T-helper 17 cell (primary cell): ENCODE measurements at places on chromosomes 5 and 9.
A peak's percentile ranks its signal among the peaks of the same experiment; 100 is the strongest.

GRCh38 chr5:144972317-144972716 lies 801.6 kb downstream of the KCTD16 start:
- no peak for DNase-seq

DNA sequence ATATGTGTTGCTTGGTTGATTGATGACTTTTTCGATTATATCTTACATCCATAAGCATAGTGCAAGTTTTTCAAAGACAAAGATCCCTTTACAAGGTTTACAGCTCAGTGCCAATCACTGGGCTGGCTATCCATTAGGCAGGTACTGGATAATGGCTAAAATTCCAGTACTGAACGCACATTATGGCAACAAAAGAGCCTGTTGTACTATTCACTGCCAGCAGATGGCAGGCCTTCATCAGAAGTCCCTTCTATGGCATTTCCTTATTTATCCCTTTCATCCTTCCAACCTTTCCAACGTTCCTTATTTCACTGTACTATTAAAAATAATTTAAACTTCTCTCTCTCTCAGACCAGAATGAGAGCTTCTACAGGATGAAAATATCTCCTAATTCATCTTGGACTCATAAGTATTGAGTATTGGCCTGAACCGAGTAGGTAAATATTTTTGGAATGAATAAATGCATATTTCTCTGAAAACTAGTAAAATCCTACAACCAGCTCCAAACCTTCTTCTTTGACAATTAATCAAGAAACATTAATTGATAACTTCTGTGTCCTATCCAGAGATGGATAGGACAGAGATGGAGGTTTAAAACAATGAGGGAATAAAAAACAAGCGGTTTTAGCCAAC lies 6.7 kb upstream of the WNT8A start:
- DNase-seq: peak; percentile 29

- no peak for DNase-seq
Measured at GRCh38 chr5:65769539-65769938, 47.5 kb downstream of the NLN start.

GRCh38 chr9:86614871-86615849 lies 260.9 kb upstream of the TUT7 start:
- no peak for DNase-seq

- DNase-seq: no peak
Measured at GRCh38 chr9:128634651-128635262, 21.9 kb downstream of the DYNC2I2 start.

DNA sequence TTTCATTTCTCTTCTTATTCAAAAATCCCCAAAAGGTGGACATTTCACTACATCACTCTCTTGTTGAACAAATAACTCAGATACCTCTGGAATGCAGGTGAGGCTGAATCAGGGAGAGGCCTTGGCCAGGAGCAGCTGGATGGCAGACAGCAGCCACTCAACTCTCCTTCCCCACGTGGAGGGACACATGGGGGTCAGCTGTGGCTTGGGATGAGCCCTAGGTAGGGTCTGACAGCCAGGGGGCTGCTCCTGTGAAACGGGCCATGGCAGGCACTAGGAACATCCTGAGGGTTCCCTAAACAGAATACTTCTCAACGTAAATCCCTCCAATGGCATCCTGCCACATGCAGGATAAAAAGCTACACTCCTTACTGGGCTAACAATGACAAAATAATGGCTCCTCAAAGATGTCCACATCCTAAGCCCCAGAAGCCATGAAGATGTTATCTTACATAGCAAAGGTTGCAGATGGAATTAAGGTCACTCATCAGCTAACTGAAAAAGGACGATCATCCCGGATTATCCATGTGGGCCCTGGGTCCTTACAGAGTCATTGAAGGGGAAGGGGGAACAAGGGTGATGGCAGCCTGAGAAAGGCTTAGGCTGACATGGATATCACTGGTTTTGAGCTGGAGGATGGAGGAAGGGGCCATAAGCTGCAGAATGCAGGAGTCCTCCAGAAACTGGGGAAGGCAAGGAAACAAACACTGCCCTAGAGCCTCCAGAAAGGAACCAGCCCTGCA lies 31.4 kb upstream of the S1PR3 start:
- no peak for DNase-seq

DNA sequence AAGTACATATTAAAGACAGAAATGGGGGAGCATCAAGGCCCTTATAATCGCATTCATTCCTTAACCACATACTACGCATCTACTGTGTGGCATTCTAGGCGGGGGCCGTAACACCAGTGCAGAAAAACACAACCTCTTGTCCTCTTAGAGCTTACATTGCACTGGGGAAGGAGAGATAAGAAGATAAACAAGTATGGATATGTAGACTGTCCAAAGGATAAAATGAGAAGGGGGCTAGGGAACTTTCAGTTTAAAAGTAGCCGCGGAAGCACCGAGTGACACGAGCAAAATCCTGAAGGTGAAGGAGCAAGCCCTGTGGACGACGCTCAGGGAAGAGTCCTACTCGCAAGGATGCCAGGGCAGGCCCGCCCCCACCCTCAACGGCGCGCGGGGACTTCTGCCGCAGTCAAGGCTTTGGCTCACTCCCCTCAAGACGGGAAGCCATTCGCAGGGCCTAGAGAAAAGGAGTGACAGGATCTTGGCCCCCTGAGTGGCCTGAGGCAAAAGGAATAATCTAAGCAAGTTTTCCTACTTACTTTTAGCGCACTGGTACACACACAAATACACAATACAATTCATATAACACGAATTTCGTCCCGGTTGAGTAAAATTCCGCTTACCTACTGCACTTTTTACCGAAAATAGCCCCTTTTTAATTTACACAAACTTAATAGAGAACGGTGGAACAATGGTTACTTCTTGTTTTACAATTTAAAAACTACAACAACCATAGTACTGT lies 1.3 kb upstream of the NIPBL start:
- DNase-seq: peak; percentile 47

- no peak for DNase-seq
Measured at GRCh38 chr5:61766141-61766540, 434.1 kb downstream of the ZSWIM6 start.

DNA sequence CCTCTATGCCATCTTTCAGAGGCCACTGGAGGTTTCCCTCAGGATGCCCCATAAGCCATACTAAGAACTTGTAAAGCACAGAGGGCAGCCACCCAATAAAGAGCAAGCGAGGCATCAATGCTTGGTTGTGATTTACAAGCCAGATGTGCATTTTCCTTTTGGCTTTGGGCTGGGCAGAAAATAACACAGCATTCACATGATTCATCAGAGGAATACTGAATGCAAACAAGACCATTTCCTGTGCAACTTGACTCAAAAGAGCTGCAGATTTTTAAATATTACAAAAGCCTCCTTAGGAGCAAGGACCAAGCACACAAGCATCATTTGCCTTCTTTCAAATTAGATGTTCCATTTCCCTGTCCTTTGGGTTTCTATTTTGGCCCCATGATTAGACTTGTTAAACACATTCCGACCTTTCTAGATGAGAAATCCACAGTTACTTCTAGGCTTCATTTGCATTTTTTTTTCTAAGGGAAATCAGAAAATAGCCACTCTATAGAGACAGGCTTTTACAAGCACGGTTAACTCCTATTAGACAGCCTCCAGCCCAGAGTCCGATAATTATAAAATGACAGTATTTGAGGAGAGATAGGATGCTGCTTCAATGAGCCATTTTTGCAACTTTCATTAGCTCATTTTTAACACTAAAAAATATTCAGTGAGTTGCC lies 207.8 kb downstream of the SEMA5A start:
- no peak for DNase-seq

- no peak for DNase-seq
Measured at GRCh38 chr5:142587354-142587965, 98.4 kb downstream of the FGF1 start.

DNA sequence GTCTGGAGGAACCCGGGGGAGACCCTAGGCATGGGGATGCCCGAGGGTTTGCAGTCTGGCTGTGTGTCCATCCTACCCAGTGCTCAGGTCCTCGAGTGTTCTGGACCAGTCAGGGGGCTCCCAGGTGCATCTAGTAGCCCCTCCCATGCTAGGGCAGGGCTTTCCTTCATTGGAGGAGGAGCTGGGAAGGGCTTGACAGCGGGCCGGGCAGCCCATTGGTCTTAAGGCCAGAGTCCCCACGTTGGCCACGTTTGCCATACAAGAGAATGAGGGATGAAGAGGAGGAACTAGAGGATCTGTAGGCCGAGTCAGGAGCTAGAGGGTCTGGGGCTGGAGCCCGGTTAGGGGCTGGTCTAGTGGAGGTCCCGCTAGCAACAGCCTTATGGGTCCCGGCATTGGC lies 37.3 kb upstream of the CTSV start:
- no peak for DNase-seq

- DNase-seq: no peak
Measured at GRCh38 chr9:28363151-28363562, 789.9 kb upstream of the C9orf72 start.

DNA sequence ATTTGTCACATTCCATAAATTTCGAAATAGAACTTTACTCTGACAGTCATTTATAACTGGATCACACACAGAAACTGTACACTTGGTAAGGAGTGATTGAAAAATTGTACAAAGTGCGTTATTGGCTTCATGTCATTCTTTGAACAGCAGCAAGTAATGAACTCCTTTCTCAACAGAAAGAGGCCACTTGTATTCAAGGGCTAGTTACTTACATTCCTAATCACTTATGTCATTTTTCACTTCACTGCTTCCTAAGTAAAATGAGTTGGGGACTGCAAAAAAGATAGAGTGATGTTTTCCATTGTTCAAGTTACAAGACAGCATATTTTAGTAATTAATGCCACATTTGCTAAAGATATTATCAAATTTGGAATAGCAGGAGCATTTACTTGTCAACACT lies 893.2 kb downstream of the DTWD2 start:
- no peak for DNase-seq

DNA sequence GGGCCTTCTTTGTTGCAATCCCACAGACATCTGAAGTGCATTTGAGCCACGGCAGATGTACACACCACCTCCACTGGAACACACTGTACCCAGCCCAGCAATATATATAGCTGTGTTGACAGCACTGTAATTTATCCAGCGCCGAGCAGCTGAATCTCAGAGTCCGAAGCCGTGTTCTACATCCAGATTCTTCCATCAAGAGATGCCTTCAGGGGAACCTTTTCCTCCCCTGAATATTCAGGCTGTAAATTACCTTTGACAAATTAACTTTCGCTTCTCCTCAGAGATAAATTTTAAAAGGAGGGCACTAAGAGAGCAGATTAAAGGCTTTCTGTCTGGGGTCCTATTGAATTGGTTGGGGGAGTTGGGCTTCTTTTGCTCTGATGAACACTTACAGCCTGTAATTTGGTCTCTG lies 76.4 kb downstream of the ROR2 start:
- no peak for DNase-seq

DNA sequence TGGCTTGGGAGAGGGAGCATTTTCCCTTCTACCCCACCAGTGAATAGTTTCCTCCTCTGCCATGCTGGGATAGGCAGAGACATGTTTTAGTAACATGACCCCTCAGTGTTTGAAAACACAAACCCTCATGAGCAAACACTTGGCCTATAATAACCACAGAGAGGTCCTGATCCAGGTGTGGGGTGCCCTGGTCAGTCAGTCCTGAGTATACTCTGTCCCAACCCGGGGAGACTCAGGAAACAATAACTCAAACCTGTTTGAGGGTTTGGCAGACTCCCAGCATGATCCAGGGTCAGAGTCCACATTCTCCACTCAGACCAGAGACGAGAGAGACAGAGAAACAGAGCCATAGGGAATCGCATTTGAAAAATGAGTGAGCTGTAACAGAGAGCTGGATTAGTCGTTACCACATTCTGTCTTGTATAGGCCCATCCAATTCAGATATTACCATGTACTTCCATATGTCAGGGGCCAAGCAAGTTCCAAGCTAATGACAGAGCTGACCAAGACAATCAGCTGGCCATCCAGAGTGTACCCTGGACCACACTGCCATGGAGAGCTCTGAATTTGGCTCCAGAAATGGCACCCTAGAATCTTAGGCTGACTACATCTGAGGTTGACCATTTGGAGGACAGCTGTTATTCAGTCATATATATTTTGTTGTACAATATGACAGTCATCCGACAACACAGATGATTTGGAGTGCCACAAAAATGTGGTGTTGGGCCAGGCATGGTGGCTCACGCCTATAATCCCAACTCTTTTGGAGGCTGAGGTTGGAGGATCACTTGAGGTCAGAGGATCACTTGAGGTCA lies 4.2 kb upstream of the CA9 start:
- no peak for DNase-seq

- DNase-seq: no peak
Measured at GRCh38 chr5:160442824-160443431, 21.3 kb downstream of the PTTG1 start.

- no peak for DNase-seq
Measured at GRCh38 chr5:1827025-1827885, 26.0 kb downstream of the NDUFS6 start.

GRCh38 chr5:130136300-130136699 lies 232.0 kb downstream of the CHSY3 start:
- no peak for DNase-seq

- DNase-seq: no peak
Measured at GRCh38 chr5:137446151-137446550, 53.0 kb downstream of the SPOCK1 start.

GRCh38 chr5:100779669-100780375 lies 123.3 kb downstream of the ST8SIA4 start:
- no peak for DNase-seq

DNA sequence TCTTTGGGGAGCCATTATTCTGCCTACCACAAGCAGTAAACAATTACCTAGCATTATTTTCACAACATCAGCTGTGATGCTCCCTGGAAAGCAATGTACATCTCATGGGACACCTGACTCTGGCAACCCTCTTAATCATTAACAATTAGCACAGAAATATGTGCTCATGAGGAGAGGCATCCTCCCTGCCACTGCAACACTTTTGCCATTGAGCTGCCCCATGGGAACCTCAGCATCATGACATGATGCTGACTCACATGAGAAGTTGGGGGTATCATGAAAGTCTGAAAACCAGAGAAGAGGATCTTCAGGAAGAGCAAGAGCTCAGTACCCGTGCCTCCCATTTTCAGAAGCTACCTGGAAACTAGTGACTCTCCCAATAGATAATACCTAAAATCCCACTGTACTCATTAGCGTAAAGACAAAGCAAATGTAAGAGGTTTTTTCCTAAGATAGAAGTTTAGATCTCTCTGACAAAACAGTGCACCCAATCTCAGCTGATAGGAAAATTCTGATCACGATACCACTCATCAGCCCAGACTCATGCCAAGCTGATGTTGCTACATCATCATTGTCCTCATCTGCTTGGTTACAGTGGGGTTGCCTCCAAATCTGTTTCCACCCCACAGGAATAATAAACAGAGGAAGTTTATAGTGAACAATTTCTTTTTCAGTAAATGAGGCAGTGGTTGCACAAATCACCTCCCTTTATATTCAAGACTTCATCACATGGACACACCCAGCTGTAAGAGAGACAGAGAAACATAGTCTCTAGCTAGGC lies 244.5 kb downstream of the NR2F1-AS1 start:
- DNase-seq: no peak

DNA sequence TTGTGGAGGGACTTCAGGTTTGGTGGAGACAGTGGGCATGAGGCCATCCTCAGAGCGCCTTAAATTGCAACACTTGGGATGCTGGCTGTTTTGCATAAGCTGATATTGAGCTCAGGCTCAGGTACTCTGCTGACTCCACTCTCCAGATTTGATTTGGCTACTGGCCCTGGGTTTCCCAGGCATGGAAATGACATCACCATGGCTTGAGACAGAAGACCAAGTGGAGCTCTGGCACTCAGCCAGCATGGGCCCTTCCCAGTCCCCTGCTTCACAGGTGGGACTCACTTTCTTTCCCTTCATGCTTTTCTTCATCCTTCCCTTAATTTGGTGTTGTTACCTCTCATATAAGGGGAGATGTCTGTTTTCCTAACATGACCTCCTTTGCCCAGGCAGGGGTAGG lies 72.0 kb upstream of the IL12B start:
- DNase-seq: no peak
